ENCODE measurements at places on chromosomes 7 and 10.

GRCh38 chr7:97016381-97017191 lies 8.0 kb downstream of the DLX5 start:
- DNase-seq, result no peak

DNA sequence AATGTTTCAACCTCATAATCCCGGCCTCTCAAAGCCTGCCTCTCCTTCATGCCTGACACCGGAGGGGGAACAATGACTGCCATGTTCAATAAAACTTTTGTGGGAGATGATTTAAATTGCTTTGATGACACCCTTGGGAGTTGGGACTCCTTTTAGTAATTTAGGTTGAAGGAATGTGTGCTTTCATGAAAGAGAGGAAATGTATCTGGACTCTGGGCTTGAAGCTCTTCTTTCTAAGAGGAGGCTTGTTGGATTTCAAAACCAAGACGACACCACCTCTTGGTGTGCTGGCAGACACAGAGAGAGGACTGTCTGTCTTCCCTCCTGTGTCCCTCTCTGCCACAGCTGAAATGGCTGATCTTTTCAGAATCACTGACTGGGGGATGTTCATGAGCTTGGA lies 168.1 kb downstream of the GALNT17 start:
- no peak for DNase-seq

- DNase-seq, result no peak
These were observed 32.8 kb upstream of the CDK14 start for GRCh38 chr7:90563286-90563685.

DNA sequence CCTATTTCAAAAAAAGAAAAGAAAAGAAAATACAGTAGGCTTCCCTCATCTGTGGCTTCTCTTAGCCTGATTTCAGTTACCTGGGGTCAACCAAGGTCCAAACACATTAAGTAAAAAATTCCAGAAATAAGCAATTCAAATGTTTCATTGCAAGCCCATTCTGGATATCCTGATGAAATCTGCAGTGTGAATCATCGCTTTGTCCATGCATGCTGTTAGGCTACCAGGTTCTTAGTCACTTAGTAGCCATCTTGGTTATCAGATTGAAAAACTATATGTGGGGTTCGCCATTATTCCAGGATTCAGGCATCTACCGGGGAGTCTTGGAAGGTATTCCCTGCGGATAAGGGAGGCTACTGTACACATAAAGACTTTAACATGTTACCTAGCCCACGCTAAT lies 991 bp upstream of the FAM204A start:
- DNase-seq, result no peak

DNA sequence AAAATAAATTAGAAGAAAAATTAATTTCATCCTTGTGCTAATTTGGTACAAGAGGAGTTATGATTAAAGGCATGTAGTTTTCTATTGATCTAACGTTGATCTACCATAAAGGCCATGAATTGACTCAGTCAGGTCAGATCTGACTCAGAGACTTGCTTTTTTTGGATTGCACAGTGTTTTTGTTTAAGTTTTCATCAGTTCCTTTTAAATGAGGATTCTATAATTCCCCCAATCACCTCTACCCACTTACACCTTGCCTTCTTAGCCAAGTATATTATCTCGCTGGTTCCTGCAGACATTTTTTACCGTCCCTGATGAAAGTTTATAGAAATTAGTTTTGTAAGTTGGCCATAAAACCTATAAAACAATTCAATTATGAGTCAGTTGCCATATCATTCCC lies 132.4 kb upstream of the PALS2 start:
- DNase-seq, result no peak

GRCh38 chr7:86991093-86991769 lies 68.2 kb downstream of the ELAPOR2 start:
- no peak for DNase-seq

- no peak for DNase-seq
These were observed 7.0 kb downstream of the ANXA7 start for GRCh38 chr10:73406846-73407245.

DNA sequence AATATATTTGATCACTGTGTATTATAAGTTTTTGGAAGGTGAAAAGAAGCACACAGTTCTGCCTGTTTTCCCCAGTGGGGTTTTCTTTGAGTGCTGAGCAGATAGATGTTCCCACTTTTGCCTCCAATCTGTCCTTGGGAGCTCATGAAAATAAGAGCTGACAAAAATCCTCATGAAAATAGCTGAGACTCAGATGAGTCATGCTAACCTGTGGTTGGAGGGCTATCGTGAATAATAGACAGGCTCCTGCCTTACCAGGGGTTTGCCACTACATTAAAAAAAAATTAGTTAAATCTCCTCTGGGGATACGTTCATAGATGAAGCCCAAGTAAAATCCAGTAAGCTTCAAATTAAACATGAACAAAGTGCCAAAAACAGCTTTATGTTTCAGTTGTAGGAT lies 10.9 kb upstream of the AOAH start:
- no peak for DNase-seq

DNA sequence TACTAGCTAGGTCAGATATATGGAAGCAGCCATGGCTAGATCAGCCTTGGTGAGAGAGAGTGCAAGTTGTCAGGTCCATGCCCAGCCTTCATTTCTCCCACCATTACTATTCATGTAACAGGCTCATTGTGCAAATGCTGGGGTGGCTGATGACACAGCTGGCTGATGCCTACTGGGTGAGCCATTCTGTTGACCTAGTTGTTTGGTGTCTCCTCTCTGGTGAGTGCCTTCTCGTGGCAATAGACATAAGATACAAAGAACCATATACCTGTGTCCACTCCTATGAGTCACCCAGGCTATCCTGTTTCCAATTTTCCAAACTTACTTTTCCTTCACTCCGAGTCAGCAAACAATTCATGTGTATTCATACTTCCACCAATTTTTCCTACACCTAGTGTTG lies 46.0 kb downstream of the ZNF25 start:
- no peak for DNase-seq

GRCh38 chr7:39948375-39948955 lies 1.6 kb upstream of the CDK13 start:
- no peak for DNase-seq

DNA sequence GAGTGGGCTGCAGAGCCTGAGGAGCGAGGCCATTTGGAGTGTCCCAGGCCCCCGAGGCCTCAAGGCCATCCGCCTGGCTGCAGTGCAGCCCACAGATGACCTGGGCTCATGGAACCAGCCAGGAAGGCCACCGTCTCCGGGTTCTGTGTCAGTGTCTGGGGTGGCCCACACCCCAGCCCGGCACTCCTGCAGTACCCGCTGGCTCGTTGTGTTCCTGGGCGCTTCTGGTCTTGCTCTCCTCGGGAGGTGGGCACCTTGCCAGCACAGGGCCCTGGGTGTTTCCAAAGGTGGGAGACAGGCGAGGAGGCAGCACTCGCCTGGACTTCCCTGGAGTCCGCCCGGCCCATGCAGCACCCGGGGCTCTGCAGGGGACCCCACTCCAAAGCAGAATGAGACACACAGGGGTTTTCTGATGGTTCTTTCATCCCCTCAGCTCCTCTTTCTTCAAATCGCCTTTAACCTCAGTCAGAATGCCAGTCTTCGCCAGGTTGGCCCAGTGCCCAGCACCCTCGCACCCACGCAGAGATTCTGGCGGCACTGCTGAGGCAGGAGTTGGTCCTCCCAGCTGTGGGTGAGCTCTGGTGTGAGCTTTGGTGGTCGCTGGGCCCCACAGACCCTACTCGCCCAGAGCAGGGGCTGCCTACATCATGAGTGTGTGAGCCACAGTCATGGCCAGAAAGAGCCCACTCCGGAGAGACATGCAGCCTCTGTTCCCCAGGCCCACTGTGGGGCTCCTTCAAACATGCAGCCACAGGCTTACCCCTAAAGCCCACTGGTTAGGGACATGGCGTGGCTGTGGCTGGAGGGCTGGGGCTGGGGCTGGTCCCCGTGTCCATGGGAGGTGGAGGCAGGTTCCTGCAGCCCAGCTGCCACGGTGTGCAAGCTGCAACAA lies 155.7 kb downstream of the EBF3 start:
- DNase-seq, result no peak

DNA sequence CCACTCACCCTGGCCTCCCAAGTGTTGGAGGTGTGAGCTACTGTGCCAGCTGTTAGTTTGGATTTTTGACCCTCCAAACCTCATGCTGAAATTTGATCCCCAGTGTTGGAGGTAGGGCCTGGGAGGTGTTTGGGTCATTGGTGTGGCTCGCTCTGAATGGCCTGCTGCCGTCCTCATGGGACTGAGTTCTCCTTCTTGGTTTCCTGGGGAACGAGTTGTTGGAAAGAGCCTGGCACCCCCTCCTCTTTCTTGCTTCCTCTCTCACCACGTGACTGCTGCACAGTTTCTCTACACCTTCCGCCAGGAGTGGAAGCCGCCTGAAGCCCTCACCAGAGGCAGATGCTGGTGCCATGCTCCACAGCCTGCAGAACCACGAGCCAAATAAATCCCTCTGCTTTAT lies 253.5 kb downstream of the PHTF2 start:
- no peak for DNase-seq

GRCh38 chr10:22368981-22369380 lies 23.7 kb downstream of the SPAG6 start:
- DNase-seq, result no peak

GRCh38 chr10:30705101-30705624 lies 75.6 kb upstream of the LYZL2 start:
- peak; percentile 35 for DNase-seq

GRCh38 chr10:132684164-132684891 lies 101.6 kb downstream of the NKX6-2 start:
- DNase-seq, result peak; percentile 29

DNA sequence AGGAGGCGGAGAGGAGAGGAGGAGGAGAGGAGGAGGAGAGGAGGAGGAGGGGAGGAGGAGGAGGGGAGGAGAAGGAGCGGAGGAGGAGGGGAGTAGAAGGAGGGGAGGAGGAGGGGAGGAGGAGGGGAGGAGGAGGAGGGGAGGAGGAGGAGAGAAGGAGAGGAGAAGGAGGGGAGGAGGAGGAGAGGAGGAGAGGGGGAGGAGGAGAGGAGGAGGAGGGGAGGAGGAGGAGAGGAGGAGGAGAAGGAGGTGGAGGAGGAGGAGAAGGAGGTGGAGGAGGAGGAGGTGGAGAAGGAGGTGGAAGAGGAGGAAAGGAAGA lies 15.5 kb upstream of the CRCP start:
- no peak for DNase-seq

GRCh38 chr7:156001496-156002260 lies 189.4 kb upstream of the SHH start:
- no peak for DNase-seq
